Activated CD4-positive, CD25-positive, alpha-beta regulatory T cell (primary cell): ENCODE measurements at places on chromosomes 12 and 14.

- DNase-seq: no peak
These were observed 60.0 kb upstream of the FZD10 start for GRCh38 chr12:130102266-130102665.

- no peak for DNase-seq
These were observed 1.7 kb upstream of the OVCH1 start for GRCh38 chr12:29499235-29499634.

DNA sequence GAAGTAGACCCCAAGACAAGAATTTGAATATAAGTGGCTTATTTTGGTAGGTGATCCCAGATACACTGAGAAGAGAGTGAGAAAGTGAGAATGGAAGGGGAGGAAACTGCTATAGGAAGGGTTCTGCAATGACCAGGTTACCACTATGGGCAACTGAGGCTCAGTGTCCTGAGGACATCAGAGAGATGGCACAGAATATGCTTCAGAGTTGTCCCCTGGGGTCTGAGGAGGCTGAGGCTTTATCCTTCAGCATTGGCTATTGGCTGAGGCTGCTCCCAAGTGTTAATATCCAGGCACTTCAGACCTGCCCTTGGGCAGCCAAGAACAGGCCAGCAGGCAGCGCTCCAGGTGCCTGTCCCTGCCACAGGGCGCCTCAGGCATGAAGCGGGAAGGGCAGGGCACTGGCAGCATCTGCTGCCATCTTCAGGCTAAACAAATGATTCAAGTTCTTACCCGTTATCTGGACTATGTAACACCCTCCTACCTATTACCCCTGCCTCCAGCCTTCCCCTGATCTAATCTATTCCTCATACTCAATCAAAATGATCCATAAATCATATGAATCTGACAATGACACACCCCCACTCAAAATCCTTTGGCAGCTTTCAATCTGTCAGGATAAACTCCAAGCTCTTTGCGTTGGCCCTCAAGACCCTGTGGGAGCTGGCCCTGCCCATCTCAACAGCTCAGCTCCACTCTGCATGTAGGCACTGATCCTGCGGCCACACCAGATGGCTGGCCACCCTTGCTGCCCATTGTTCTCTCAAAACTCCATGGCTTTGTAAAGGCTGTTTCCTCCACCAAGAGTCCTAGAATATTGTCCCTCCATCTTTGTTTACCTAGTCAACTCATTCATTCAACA, 42.4 kb downstream of the CKAP4 start:
- DNase-seq: no peak

GRCh38 chr12:27732281-27732680, 21.6 kb downstream of the MRPS35 start:
- DNase-seq: no peak

DNA sequence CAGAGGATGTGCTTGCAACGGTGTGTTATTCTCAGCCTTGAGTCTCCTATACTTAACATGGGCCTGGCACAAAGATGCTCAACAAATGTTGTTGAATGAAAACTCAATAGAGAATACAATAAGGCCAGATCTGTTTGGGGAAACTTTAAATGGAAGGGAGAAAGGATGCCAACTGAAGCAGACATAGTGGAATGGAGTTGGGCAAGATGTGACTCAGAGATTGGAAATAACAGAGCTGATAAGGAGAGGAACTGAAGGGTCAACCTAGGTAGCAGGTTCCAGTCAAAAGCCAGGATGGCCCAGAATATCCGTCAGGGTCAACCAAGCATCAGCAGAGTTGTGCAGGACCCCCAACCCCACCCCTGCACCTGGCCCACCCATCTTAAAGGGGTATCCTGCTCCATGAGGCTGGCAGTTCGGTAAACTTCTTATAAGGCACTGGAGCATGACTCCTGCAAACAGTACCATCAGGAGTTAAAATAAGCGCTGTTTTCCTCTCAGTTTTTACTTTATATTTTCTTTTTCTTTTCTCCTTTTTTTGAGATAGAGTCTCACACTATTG, 1.1 kb upstream of the BCDIN3D start:
- no peak for DNase-seq

GRCh38 chr12:77679686-77680085, 151.0 kb upstream of the NAV3 start:
- DNase-seq: no peak

DNA sequence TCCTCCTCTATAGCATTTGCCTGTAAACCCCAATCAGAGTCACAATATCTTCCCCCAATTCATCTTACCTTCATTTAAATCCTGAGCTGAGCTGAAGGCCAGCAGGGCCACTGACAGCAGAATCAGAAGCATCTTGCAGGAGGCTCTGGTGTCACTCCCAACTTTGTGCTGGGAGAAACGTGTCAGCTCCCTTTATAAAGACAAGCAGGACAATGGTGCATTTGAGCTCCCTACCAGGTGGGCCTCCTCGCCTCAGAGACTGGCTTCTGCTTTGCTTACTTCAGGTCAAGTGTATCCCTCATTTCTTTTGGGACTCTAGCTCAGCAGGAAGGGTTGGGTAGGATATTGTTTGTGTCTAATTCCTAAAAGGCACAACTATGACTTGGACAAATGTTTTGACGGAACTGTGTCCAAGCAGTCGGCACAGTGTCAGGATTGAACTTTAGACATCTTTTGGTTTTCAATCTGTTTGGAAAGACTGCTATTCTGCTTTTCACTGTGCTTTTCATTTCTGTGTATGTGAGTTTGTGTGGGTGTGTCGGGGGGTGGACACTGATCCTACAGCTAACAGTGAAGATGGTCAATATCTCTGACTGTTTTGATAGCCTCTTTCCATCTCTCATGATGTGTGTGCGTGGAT, at the start of gene PRH1:
TSS of gene PRH1 (minus strand) at position 170 of the 640 bp plus-strand sequence. CDS start at position 132, 38 bp downstream.
- no peak for DNase-seq

- DNase-seq: no peak
These were observed 2.3 kb downstream of the PIWIL1 start for GRCh38 chr12:130339951-130340350.

DNA sequence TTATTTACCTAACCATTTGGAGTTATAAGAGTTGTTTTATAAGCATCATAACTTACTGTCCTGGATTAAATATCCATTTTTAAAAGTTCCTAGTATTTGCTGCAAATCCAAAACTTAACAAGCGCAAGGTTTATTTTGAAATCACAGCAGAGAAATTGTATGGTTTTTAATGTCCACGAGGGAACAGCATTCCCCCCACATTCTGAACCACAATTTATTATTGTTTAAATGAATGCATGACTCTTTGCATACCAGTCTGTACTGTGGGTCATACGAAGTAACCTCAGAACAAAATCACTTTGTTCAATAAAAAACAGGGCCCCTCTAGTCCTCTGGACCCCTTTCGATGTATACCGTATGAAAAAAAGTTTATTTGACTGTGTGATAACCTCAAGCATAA, 75.9 kb downstream of the DACT1 start:
- no peak for DNase-seq

- DNase-seq: no peak
These were observed 107.6 kb downstream of the PLEKHG7 start for GRCh38 chr12:92810370-92810769.

DNA sequence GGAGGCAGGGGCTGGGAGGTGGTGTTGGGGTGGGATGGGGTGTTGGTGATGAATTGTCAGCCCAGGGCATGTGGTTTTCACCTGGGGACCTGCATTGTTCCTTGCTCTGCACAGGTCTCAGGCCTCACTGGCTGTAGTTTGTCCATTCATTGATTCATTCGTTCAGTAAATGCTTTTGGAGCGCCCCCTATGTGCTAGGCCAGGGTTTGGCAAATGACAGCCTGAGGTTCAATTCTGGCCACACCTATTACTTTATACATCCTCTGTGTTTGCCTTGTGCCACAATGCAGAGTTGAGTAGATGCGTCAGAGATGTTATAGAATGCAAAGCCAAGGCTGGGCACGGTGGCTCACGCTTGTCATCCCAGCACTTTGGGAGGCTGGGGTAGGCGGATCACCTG, 4.7 kb downstream of the ADCK1 start:
- no peak for DNase-seq

GRCh38 chr12:129276361-129277060, 423.2 kb downstream of the GLT1D1 start:
- no peak for DNase-seq

DNA sequence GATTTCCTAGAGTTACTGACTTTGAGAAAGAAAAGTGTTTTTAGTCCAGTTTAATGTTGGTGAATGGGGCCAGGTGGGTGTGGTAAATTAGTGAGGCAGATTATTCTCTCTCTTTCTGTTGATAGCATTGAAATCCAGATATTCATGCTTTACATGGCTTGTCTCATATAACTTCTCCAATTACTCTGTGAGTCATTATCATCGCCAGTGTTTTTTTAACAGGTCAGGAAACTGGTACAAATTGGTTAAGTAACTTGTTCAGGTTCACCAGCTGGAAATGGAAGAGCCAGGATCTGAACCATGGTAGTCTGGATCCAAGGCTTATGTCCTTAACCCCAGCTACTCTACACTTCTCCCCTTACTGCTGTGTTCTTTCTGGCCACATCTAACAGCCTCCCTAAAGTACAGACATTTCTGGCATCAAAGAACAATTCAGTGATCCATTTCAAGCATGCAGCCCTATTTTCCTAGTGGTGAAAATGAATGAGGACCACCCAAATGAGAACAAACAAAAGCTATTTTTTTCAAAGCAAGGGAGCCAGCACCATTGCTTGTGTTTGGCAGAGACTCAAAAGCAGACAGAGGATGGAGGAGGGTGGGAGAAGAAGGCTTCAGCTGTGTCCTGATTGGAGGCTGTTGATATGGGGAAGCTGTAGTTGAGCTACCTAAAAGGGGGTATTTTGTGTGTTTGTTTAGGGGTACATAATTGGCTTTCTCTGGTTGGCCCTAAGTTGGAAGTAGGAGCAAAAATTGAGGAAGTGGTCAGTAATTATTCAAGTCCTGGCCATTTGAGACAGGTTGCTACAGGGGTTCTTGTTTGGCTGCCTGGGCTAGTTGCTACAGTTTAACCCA, 1.7 kb downstream of the IRAK3 start:
- DNase-seq: no peak

DNA sequence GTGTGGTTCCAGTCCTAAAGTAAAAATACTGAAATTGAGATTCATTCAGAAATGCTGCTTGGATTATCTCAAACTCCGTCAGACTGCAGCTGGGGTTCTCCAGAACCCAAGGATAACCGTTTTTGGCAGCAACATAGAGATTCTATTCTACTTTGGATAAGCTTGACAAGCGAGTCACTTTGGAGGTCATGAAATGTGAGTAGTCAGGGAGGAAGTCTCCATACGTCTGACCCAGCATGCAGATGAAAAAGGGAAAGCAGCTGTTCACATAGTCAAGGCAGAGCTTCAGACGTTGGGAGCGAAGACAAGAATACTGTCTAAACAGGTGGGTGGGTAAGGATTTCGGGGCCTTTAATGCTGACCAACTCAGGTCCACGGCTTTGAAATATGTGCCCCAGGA, 14.9 kb upstream of the HSP90B1 start:
- DNase-seq: no peak

DNA sequence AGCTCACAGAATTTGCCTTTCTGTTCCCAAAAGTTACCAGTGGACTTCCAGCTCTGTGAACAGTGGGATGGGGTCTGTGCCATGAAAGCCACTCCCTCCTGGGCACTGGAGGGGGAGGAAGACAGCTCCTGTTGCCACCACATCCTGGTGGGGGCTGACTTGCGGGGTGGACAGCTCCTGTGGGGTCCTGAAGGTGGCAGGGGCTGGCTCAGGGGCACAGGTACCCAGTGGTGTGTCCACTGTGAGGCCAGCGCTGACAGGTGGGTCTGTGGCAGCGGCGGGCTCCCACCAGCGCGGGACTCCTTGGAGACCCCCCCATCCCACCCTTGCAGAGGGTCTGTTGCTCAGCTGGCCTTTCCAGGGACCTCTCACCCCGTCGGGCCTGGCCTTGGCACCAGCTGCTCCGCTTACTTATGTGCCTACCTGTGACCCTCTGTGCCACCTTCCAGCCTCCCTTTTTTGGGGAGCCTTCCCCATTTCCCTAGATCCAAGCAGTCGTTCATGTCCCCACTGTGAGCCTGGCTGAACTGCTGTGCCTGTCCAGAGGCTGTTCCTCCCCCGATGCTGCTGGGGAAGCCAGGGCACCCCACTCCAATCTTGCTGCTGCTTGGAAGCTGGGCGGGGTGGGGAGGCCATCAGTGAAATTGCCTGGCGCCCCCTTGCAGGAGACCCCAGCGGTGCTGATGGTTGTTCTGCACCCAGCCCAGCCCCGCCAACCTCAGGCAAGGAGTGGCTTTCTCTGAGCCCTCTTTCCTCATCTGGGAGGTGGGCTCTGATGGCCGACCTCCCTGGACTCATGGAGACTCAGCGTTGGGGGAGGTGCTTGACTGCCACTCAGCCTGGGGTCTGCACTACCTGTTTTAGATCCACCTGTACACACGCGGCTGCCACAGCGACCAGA, 2.2 kb downstream of the TEDC1 start:
- DNase-seq: no peak

- DNase-seq: no peak
These were observed 22.0 kb downstream of the CFL2 start for GRCh38 chr14:34692348-34692747.
